ENCODE measurements at places on chromosomes 4 and X. TPM values are rescaled to one million over a fixed set of nuclear protein-coding genes. Genes with fewer than 3 reads are reported as not detected.

- no peak for DNase-seq
Measured at GRCh38 chr4:1451106-1451751, 45.0 kb upstream of the NKX1-1 start.

DNA sequence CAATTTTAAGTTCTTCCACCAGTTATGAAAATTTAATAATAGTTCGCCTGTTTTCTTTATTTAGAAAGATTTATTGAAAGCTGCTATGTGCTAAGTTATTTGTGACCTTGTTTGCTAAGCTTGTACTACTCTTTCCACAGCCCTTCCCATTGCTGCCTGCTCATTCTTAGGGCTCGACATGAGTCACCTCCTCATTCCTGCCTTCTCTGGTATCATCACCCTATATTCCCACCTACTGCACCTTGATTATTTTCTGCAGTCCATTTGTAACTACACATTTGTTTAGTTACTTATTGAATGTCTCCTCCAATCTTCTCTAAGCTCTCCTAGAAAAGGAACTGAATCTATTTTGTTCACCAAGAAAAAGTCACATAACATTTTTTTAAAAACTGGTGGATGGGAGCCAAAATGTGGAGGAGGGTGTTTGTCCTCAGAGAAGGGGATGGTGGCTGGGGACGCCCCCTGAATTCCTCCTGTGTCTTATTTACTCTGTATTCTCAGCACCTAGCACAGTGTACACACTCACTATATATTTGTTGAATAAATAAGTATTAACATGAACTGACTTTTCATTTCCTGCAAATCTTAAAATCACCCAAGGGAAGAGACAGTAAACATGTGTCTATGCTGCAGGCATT is 3.7 kb upstream of the RAB9A start:
- no peak for DNase-seq

- DNase-seq, result no peak
Measured at GRCh38 chr4:74021601-74022000, 16.9 kb downstream of the CXCL3 start.

The DNAAF6 gene
- 0.05 TPM for total RNA-seq

The PAGE2 gene
- 0.24 TPM for total RNA-seq

DNA sequence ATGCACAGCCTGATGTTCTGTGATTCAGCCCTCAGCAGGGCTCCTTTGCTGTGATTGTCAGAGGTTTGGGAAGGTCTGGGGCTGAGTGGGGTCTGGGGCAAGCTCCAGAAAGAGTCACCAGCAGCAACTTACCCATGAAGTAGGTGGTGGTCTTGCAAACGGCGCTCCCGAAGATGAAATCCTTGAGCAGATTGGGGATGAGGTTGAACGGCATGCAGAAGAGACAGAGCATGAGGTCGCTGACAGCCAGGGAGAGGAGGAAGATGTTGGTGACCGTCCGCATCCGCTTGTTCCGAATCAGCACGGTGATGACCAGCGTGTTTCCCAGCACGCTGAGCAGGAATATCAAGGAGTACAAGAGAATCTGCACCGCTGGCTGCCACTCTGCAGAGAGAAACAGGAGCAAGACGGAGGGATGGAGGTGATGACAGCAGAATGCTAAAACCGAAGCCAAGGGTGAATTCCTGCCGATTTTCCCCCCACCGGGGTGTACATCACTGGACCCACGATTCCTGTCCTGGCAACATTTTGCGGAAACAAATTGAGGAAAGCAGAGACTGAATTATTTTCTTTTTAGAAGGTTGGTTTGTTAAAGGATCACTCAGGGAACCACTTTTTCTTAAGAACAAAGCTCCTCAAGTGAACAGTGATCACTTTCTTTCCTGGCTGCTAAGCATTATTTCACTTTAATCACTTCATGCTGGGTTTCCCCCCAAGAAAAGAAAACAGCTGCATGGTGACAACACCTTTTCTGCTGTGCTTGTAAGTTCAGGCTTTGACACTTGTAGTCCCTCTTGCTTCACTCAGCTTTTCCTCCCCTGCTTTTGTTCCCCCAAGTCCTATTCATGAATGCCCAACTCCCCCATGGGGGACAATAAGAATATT is 941 bp downstream of the CCKAR start:
- no peak for DNase-seq

DNA sequence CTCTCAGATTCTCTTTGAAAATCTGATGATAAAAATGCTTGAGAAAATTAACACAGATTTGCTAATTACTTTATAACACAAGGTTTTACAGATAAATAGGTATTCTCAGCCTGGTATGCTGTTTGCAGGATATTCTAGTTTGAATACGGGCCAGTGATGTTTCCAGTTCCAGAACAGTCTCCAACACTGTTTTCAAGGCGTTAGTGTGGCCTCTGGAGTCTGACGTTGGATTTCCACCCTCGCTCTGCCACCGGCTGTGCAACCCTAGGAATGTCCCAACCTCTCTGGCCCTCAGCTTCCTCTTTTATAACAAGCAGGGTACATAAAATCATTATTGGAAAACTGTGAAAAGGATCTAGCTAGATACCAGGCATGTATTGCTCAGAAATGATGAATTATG is 23.8 kb upstream of the CYP4V2 start:
- DNase-seq, result no peak

GRCh38 chrX:38371641-38372040 is 19.2 kb downstream of the OTC start:
- no peak for DNase-seq

DNA sequence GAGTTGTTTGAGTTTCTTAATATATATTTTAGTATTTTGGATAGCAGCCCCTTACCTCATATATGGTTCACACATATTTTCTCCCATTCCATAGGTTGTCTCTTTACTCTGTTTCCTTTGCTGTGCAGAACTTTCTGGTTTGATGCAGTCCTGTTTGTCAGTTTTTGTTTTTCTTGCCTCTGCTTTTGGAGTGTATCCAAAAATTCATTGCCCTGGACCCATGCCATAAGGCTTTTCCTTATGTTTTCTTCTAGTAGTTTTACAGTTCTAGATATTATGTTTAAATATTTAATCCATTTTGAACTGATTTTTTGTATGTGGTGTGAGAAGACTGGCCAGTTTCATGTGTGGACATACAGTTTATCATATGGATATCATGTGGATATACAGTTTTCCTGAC is 58.5 kb upstream of the NUDT6 start:
- no peak for DNase-seq

- no peak for DNase-seq
Measured at GRCh38 chr4:141339391-141339790, 118.7 kb downstream of the ZNF330 start.

The IRAK1 gene
- 33.9 TPM for total RNA-seq

- DNase-seq, result no peak
Measured at GRCh38 chrX:68669871-68670270, 22.4 kb downstream of the STARD8 start.

GRCh38 chr4:58209551-58209950 is 1099.4 kb upstream of the IGFBP7 start:
- DNase-seq, result no peak

GRCh38 chr4:22047793-22048192 is 99.2 kb upstream of the KCNIP4 start:
- no peak for DNase-seq

- DNase-seq, result no peak
Measured at GRCh38 chr4:93897559-93897958, 69.0 kb downstream of the ATOH1 start.

The DOK7 gene
- 0.33 TPM for total RNA-seq

The TRAM1L1 gene
- total RNA-seq, result 1.4 TPM

The FAT4 gene
- 2.7 TPM for total RNA-seq

DNA sequence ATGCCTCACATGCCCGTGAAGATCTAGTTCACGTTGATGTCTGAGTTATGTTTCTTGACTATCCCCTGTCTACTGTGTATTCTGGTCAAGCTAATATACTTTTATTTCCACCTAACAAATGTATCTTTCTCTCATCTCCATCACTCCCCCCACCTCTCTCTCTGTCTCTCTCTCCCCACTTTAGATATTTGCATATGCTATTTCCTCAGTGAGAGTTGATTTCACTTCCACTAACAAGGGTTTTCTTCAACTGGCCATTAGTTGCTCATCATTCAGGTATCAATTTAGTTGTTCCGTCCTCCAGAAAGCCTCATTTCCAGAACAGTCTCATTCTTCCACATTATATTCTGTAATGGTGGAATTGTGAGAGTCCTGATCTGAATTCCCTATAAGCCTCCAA is 1777.8 kb upstream of the TENM3 start:
- DNase-seq, result no peak

The RHOXF1 gene
- total RNA-seq, result 0.42 TPM

DNA sequence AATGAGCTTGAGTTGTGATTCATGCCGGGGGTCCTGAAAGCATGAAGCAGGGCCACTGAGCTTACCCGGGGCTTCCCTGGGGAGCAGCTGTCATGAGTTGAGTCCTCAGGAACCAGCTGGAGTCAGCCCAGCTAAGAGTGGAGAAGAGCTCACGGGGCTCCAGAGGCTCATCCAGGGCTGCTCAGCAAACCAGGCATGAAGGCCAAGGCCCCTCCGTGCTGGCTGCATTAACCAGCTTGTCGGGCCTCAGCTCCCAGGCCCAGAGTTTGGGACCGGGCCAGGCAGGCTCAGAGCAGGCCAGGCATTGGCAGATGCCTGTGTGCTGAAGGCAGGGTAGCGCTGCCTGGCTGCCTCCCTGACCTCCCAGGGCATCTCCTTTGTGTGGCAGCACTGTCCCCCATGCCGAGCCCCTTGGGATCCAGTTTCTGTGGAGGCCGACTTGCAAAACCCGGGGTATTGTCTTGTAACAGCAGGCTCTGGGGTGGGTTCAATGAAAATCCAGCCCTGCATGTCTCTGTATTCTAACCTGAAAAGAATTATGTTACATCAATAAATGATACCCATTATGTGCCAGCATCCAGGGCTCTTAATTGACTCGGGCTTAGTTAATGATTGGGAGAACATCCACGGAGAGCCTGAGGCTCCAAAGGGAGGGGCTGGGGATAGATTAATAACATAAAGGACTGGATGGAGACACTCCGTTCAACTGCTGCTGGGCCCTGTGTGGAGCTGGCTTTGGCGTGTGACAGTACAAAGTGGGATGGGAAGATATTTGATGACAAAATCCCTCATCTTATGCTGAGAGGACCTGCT is 68.0 kb upstream of the MSX1 start:
- DNase-seq, result no peak

DNA sequence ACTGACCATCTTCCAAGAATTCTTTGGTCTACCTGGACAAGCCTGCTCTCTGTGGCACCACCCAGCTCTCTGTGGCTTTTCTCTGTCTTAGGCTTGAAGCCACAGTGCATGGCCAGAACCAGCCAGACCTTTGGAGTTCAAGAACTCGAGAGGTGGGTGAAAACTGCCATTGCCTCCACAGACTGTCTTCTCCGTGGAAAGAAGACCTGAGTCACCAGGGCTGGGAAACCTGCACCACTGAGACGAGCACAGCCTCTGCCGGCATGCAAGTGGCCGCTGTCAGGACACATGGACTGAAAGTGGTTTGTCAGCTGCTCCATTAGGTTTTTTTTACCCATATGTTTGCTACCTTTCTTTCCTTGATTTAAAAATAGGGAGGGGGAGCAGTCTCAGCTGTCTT is 74.5 kb downstream of the MGST2 start:
- no peak for DNase-seq

The PPEF2 gene
- under 0.01 TPM for total RNA-seq

The SCRG1 gene
- 0.05 TPM for total RNA-seq

GRCh38 chr4:153538487-153539357 is 72.6 kb downstream of the TMEM131L start:
- DNase-seq, result no peak

- no peak for DNase-seq
Measured at GRCh38 chr4:186900232-186900900, 176.7 kb upstream of the FAT1 start.

DNA sequence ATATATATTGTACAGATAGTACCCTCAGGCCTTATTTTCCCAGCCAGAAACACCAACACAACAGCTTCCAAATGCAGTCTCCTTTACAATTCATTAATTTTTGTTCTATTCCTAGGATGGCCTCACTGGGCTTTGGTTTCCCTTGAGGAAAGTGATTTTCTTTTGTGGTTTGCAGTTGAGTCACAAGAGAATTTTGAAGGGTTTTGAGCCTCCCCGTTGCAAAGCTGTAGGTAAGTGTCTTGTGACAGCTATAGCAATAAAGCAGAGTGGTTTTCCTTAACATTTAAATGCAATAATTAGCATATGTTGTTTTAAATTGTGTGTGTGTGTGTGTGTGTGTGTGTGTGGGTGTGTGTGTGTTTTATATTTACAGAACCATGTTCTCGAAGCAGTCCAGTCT is 54.1 kb upstream of the WDR17 start:
- no peak for DNase-seq

DNA sequence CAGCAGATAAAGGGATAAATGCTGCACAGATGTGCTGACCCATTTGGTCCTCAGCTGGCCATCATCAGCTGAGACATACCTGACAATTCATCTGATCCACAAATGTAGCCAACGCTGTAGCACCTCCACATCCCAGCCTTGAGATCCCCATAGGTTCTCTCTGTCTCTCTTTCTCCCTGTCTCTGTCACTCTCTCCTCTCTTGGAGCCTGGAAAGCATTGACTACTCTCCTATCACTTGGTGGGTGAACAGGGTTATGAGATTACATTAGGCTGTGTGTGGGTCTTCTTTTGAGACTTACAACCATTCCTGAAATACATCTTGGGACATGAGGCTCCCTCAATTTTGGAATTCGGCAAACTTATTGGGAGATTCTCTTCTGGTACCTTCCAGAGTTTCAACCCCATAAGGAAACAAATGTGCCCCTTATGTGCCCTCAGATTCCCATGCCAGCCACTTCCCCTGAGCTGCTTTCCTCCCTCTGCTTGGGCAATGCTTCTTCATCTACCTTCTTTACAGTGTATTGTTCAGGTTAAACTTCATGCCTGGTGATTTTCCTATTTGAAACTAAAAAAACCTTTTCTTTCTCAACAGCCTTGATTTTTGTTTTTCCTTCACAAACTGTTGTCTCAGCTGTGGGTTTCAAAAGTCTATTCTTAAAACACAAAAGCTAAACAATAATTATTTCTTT is 29.1 kb upstream of the FGF2 start:
- no peak for DNase-seq

- no peak for DNase-seq
Measured at GRCh38 chr4:105210916-105211315, 64.2 kb downstream of the TET2 start.

- peak; percentile 85 for DNase-seq
Measured at GRCh38 chr4:123397144-123398065, 810 bp downstream of the SPRY1 start.

The DUSP9 gene
- total RNA-seq, result 1.7 TPM

The NAT8L gene
- 0.09 TPM for total RNA-seq

The HTN3 gene
- total RNA-seq, result 0.28 TPM

- DNase-seq, result no peak
Measured at GRCh38 chr4:187268940-187269339, 545.3 kb upstream of the FAT1 start.

The SCARB2 gene
- total RNA-seq, result 34.7 TPM

GRCh38 chr4:139301113-139301820 is at the start of gene NAA15:
Gene NAA15 (plus strand): TSS chr4:139301505. CDS start chr4:139301778, 273 bp downstream.
- DNase-seq, result peak; percentile 93

GRCh38 chr4:128310266-128310697 is 22.7 kb upstream of the PGRMC2 start:
- no peak for DNase-seq

The RRH gene
- 0.05 TPM for total RNA-seq

Measured in thymus (tissue), 14 donors.